ENCODE measurements at places on chromosomes 2 and 18.

- no peak for DNase-seq
These were observed 45.5 kb downstream of the OSR1 start for GRCh38 chr2:19312949-19313348.

DNA sequence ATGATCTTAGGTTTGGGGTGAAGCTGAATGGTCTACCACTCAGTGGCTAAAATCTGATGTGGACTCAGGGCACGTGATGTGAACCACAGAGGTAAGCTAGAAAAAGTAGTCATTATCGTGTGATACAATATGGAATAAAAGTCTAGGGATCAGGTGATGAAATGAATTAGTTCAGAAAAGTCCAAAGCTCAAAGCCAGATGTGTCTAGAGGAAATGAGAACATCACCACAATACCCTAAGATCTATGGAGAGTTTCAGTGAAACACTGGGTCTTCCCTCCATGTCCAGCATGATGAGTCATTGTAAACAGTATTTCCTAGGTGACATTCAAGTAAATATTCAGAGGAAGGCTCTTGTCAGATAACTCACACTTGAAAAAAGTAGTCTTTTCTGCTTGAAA, 1257.4 kb upstream of the ZEB2 start:
- no peak for DNase-seq

GRCh38 chr18:73737990-73738389, 409.6 kb downstream of the FBXO15 start:
- DNase-seq = no peak

DNA sequence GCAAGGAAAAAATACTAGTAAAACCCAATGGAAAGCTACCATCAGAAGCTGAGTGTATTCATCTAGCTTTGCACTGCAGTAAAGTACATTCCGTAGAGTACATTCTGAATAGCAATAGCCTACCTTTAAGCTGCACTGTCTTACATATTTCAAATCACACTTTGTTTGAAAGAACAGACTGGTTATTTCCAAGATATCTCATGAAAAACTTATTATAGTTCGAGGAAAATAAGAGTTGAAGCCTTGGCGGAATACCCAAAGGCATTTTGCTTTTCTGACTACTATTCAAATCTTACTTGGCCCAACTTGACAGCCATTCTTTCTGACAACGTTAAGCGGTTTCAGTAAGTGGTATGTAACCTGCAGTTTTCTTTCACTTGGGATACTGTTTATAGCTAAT, 177.6 kb downstream of the NRXN1 start:
- no peak for DNase-seq

DNA sequence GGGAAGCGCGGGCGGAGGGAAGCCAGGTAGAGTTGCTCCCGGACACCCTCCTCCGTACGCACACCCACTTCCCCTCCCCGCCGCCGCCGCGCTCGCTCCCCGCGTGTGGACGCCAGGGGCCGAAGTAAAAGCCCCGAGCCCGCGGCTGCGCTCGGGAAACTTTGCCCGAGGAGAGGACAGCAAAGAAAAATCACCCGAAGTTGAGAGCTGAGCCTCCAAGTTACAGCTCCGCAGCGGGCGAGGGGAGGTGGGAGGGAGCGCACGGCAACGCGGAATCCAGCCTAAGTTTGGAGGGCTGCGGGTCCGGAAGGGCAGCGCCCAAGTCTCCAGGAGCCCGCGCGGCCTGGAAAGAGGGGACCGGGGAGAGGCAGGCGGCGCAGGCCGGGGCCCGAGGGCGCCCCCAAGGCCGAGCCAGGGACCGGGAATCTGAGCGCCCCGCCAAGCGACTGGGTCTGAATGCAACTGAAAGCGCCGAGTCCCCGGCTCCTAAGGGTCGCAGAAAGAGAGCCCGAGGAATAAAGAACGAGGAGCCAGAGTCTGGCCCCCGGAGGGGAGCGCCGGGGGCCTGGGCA, 706 bp upstream of the BCL11A start:
- DNase-seq = peak; percentile 45
